ENCODE measurements at places on chromosomes 6 and 20.
A peak's percentile ranks its signal among the peaks of the same experiment; 100 is the strongest.

- DNase-seq, result no peak
These were observed at the start of gene SLC52A3 for GRCh38 chr20:768426-768978. SLC52A3 (minus strand) TSS chr20:768500; CDS start chr20:765774, 2,726 bp downstream.

DNA sequence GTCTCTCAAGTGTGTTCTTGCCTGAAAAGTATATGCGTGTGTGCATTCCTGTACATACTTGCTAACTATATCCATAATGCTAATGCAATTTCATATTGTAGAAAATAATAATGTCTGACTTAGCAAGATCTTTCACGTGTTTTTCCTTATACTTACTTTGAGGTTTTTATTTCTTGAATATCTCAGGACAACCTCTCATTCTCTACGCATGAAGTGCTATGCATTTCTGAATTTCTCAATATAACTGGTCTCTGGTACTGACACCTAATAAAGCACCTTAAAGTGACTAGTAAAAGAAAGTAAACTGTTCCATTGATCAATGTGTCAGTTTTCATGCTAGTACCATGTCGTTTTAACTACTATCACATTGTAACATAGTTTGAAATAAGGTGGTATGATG, 589.9 kb upstream of the ADGRB3 start:
- no peak for DNase-seq

- peak; percentile 5 for DNase-seq
These were observed 373.2 kb upstream of the CNR1 start for GRCh38 chr6:88539295-88539764.

- no peak for DNase-seq
These were observed 185.2 kb upstream of the TAB2 start for GRCh38 chr6:149132336-149132735.

- no peak for DNase-seq
These were observed 24.5 kb downstream of the PXDC1 start for GRCh38 chr6:3727036-3727435.

GRCh38 chr20:47821481-47822100, 36.3 kb upstream of the SULF2 start:
- peak; percentile 18 for DNase-seq

DNA sequence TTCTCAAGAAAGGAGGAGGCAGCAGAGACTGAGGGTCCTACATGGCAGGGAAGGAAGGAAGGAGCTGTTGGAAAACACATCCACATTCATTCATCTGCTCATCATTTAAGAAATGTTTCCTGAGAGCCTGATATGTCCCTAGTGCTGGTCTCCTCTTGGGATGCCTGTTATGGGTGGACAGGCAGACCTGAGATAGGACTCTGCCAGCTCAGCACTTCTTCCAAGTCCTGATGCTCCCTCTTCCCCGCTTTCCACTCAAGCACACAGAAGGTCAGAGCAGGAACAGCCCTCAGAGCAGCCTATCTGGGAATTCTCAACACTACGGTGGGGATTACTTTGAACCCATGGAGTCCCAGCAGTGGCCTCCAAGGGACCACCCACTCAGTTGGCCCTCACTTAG, 8.0 kb upstream of the SIRPD start:
- DNase-seq, result no peak

DNA sequence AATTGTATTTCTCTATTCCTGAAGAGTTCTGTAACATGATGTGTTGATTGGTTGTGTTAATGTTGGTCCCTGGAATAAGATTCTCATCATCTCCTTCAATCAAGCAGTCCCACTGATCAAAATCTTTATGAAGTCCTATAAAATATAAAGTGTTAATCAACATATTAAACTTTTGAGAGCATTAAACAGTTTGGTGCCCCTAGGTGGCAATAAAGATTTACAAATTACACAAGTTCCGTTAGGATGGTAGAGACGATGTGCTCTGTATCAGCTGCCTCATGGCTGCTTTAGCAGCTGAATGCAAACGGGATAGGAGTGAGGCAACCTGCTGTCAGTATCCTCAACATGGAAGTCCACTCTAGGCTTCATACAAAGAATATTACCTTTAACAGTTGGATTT, 16.9 kb downstream of the TDRD6 start:
- no peak for DNase-seq

- peak; percentile 44 for DNase-seq
These were observed 23.8 kb downstream of the ANKS1A start for GRCh38 chr6:34912715-34913464.

DNA sequence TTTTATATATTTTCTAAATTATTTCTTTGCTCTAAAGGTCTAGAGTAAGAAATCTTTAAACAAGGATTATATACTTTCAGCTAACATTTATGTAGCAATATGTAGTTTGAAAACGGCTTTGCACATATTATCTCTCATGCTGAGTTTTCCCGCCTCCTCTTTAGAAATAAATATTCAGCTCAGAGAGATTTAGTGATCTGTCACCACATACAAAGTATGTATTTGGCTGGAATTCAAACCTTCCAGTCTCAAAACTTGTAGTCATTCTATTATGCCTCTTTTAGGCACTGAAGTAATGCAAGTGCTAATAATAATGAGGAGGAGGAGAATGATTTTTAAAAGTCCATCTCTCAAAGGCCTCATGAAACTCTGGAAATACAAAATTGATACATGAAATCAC, 525.0 kb downstream of the GRIK2 start:
- peak; percentile 64 for DNase-seq

DNA sequence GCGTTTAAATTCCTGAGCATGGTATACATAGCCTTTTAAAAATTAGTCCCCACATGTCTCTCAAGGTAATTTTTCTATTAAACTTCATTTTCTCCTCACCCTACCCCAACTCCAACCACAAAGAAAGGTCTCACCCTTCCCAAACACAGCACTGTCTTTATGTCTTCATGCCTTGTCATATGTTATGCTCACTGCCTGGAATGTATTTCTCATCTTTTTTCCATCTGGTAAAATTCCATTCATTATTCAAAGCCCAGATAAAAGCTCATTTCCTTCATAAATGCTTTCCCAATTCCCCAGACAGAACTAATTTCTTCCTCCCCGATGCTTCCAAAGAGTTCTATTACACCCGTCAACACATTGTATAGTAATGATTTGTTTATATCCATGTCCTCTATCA, 302.0 kb downstream of the ALDH8A1 start:
- peak; percentile 73 for DNase-seq

GRCh38 chr6:39908838-39909583, 25.3 kb downstream of the MOCS1 start:
- no peak for DNase-seq

DNA sequence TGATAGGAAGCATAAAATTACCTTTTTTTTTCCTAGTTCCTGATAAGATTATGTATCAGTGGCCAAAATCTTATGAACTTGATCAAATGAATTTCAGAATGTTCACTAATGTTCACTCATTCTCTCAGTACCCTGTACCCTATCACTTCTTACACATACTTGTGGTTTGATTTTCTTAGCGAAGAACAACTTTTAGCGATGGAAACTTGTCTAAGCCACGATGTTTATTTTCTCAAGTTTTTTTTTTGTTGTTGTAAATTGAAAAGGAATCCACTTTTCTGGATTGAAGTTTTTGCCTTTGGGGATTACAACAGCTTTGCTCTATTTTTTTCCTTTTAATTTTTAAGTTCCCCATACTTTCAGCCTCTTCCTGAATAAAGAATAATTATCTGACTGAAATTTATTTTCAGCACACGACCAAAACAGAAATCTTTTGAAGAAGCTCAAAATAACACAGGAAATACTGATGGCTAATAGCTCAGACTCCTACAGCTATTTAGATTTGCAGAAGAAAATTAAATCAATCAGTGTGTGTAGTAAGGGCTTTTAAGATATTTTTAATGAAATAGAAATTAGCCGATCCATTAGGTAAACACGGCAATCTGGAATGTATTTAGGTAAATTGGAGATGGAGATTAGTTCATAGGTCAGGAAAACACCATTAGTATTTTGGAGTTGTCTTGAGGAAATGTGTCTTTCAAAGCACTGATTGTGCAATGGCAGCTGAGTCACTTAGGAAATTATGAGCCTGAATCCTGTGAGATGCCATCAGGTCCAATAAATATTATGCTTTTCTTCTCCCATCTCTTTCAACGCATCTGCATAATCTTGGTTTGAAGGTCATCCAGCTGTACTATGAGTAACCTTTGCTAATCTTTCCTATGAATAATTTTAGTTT, 217.5 kb downstream of the GJA1 start:
- peak; percentile 78 for DNase-seq

- DNase-seq, result no peak
These were observed 4.1 kb downstream of the RTEL1 start for GRCh38 chr20:63661959-63662812.

DNA sequence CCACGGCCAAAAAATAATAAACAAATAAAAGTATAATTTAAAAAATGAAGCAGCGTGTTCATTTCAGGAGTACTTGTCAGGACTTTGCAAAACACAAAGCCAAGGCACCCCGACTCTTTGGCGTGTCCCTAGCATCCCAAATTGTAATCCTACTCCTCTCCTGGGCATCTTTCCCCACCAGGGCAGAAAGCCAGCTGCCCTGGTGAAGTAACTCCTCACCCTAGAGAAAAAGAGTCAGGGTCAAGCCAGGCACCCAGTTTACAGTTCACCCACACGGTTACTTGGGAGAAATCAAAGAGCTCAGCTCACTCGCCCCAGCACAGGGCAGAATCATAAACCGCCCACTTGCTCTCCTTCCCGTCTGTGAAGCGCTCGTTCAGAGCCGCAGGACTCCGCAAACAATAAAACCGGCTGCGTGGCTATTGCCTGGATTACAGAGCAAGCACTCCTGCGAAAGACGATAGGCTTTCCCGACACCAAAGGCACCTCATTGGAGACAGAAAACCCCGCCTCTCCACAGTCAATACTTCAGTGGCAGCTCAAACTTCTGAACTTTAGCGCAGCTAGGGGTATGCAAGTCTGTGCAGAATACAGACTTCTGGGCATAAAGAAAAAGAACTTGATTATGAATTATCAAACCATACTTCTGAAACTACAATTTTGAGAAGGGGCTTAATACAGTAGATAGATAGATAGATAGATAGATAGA, 73.0 kb upstream of the NHSL1 start:
- peak; percentile 72 for DNase-seq

- DNase-seq, result no peak
These were observed 85.8 kb downstream of the CEBPB start for GRCh38 chr20:50276119-50277063.

DNA sequence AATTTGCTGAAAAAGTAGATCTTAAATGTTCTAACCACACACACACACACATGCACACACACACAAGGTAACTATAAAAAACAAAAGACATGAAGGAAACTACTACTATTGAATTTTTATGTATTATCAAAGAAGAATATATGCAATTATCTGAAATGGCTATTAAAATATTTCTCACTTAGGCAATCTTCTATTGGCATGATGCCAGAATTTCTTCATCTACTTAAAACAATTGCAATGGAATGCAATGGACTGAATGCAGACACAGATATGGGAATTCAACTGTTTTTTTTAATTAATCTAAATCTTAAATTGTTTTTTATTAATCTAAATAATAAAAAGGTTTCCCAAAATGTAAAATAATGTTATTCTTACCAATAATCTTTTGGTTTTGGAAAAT, 152.6 kb upstream of the SMLR1 start:
- DNase-seq, result no peak

DNA sequence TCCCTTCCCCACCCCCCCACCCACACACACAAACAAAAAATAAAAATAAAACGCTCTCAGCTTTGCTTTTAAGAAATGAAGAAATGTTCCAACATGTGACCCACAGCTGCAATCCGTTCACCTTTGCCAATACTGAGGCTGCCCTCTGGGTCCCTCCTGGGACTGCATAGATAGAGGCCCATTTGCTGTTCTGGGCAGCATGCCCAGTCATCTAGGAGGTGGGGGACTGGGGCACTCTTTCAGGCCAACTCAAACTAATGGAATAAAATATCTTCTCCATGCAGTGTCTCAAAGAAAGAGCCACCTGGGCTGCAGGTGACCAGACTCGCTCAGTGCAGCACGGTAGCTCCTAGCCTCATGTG, 79.9 kb downstream of the SLC22A3 start:
- DNase-seq, result peak; percentile 4

- peak; percentile 35 for DNase-seq
These were observed 57.7 kb downstream of the ZDHHC14 start for GRCh38 chr6:157438611-157439111.

- peak; percentile 77 for DNase-seq
These were observed 390.8 kb downstream of the GJA1 start for GRCh38 chr6:121826156-121826810.

DNA sequence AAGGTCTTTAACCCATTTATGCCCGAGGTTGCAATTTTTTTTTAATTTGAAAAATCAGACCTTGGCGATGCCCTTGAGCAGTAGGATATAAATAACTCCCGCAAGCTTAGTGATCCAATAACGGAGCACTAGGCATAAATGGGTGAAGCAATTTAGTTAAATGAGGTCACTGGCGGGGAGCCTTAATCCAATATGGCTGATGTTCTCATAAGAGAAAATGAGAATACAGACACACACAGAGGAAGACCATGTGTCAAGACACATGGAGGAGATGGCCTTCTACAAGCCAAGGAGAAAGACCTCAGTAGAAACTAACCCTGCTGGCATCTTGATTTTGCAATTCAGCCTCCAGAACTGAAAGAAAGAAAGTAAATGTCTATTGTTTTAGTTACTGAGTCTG, 735 bp downstream of the SIRPG start:
- DNase-seq, result no peak

DNA sequence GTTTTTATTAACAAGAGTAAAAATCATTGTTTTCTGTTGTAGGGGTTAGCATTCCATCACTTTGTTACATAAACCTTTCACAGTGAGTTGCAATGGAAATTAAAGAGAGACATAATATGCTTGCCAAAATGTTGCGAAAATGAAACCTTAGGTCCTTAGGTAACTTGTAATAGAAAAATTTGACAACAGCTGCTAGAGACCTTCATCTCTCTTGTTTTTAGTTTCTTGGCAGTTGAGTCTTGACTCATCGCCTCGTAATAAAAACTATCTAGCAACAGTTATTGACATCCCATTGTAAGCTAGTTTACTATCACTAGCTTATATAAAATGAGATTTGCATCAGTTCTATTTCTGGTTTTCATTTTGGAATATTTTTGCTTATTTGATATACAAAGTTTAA, 179.0 kb upstream of the MMS22L start:
- DNase-seq, result no peak

DNA sequence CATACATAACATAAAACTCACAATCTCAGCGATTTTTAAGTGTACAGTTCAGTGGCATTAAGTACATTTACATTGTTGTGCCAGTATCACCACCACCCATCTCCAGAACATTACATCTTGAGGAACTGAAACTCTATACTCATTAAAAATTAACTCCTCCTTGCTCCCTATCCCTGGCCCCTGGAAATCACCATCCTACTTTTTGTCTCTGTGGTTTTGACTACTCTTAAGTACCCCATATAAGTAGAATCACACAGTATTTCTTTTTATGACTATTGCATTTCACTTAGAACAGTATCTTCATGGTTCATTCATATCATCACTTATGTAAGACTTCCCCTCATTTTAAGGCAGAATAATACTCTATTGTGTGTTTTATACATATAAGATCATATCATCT, 1108.1 kb downstream of the GRIK2 start:
- DNase-seq, result no peak

GRCh38 chr20:49024220-49024619, 21.9 kb upstream of the CSE1L start:
- DNase-seq, result no peak

GRCh38 chr6:28643017-28643740, 117.5 kb downstream of the GPX5 start:
- DNase-seq, result peak; percentile 83

- no peak for DNase-seq
These were observed 19.0 kb downstream of the PNLDC1 start for GRCh38 chr6:159819098-159819497.

Data from fibroblast of skin of scalp (primary cell).